ENCODE measurements at places on chromosomes 16 and 17. TPM values are rescaled to one million over a fixed set of nuclear protein-coding genes. Genes with fewer than 3 reads are reported as not detected.

The RNU2-1 gene
- total RNA-seq: 2,129 TPM

The NKIRAS2 gene
- 48.6 TPM for total RNA-seq

DNA sequence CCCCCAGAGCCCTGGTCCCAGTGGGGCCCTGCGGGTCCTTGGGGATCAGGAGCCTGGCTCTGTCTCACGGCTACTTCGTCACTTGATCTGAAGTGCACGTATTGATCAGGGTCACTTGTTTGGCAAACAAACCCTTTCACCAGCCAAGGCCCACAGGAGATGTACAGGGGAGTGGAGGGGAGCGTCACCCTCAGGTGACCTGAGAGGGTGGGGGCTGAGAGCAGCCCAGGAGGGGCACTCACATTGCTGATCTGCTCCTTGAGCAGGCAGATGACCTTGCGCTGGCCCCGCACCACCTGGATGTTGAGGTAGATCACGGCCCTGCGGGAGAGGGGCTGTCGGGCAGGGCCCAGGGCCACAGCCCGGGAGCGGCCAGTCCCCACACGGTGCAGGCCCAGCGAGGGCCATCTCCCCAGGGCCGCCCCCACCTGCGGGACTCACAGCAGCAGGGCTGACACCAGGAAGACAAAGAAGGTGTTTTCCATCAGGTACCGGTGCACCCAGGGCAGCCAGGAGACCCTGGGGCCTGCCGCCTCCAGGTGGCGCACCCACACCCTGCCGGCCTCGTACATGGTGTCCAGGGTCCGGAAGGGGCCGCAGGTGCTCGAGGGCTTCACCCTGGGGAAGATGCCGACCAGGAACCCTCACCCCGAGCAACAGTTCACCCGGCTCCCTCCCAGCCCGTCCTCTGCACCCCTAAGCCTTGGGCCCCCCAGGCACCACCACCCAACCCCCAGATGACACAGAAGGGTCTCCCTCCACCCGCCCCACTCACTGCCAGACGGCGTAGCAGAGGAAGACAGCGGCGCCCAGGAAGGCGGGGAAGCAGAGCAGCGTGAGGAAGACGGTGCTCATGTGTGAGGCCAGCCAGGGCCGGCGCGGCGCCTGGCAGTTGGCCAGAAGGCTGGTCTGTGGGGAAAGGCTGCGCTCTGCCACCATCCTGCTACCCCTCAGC is 11.3 kb downstream of the TMC6 start:
- H3K36me3 ChIP-seq: no peaks in the 10 kb centered on the region
- no peak overlapping the region for H3K4me3 ChIP-seq
- DNase-seq: no peak
- H3K27ac ChIP-seq: no peak overlapping the region

GRCh38 chr17:83125515-83126274 is 46.3 kb downstream of the METRNL start:
- no peak for DNase-seq
- no peak overlapping the region for H3K4me3 ChIP-seq
- H3K36me3 ChIP-seq: no peaks in the 10 kb centered on the region
- no peak overlapping the region for H3K27ac ChIP-seq
- H3K4me1 ChIP-seq: no peaks in the 10 kb centered on the region
- peaks cover 21% of the 10 kb centered on the region for H3K27me3 ChIP-seq

- no peak overlapping the region for H3K27ac ChIP-seq
- H3K27me3 ChIP-seq: no peaks in the 10 kb centered on the region
- DNase-seq: no peak
- no peak overlapping the region for H3K4me3 ChIP-seq
- H3K4me1 ChIP-seq: no peaks in the 10 kb centered on the region
Observed at GRCh38 chr16:74026373-74027281, 270.0 kb upstream of the PSMD7 start.

GRCh38 chr17:82638183-82638773 is 10.0 kb downstream of the WDR45B start:
- DNase-seq: no peak
- peaks cover 14% of the 10 kb centered on the region for H3K4me1 ChIP-seq
- H3K4me3 ChIP-seq: no peak overlapping the region
- H3K36me3 ChIP-seq: peaks cover 25% of the 10 kb centered on the region
- peak overlapping the region; percentile 21 for H3K27ac ChIP-seq

DNA sequence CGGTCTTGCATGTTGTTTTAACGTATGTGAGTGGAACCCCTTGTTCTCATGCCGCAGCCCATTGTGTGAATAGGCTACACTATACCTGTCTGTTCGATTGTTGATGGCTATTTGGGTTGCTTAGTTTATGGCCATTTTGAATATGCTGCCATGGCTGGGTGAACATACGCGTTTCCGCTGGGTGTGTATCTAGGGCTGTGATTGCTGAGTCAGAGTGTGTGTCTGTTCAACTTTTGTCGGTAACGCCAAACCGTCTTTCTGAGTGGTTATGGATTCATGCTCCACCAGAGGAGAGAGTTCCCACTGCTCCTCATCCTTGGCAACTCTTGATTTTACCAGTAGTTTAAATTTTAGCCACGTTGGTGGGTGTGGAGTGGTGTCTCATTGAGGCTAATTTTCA is 77.0 kb downstream of the METRNL start:
- no peak for DNase-seq
- H3K36me3 ChIP-seq: no peaks in the 10 kb centered on the region

All from HFFc6 (cell line).